ENCODE measurements at places on chromosomes 6 and 20.

DNA sequence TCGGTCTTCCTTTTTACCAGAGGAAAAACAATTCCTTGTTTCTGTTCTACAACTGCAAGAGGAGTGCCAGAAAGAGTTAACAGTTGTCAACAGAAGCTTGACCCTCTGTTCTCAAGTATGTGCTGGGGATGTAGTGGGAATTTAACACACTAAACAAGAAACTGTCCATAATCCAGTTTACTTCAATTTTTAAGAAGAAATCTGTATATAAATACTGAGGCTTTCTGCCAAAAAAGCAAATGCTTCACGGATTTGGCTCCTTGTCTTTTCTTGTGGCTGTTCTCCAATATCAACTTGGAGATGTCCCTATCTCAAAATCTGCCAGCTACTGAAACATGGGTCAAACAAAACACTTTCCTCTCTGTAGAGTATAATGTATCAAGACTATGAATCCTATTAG is 26.8 kb downstream of the REV3L start:
- DNase-seq: no peak

- no peak for DNase-seq
These were observed 24.7 kb downstream of the GLO1 start for GRCh38 chr6:38678178-38678760.

- no peak for DNase-seq
These were observed 35.3 kb upstream of the GFOD1 start for GRCh38 chr6:13522656-13523055.

DNA sequence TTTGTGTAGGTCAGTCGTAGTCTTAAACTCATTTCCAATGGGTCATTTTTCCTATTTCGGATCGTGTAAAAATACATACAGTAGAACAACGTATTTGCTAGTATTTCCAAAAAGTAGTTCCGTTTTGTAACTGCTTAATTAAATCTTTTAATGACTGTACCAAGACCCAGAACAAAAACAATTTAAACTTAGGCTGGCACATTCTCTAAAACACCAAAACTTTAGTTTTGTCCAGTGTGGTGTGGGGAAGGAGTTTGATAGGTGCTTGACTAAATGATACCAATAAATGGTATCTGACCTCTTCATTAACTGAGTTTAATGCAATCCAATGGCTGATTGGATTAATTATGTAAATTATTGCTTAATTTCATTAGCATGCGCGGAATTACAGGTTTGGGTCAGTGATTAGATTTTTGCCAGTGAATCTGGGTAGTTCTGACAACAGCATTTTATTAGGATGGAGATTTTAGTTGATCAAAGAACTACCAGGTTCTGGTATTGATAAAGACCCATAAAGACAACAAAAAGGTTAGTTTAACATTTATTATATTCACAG is 20.8 kb downstream of the OR2B2 start:
- no peak for DNase-seq

- no peak for DNase-seq
These were observed 54.4 kb upstream of the GTSF1L start for GRCh38 chr20:43781215-43781614.

DNA sequence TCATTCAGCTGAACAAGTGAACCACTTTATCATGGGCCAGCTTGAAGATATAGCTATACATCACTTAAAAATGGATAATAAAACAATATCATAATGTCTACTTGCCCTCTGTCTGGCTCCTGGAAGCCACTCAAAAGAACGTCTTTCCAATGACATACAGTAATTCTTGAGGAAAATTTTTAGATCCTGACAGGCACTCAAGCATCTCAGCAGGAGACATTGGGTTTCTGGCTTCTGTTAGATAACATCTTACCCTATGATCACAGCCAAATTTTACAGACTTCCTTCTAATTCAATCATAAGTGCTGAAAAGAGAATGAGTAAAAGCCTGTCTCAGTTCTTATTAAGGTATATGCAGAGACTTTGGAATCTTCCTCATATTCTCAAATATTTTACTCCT is 330 bp downstream of the CGA start:
- DNase-seq: no peak

DNA sequence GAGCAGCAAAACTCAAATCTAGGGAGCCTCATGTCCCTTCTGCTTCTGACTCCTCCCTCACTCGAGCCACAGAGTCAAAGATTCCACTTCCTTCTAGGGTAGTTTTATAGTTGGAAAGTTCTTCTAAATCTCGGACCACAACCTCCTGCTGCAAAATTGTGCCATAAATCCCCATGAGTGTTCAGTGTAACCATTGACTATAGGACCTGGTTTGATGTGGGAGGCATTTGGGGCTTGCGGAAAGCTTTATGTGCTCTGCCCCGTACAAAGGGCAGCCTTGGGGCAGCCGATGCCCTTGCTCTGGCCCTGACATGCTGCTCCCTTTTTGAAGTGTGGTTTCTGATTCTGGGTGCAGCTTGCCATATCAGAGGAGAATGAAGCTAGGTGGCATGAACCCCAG is 43.6 kb upstream of the IER3 start:
- no peak for DNase-seq

GRCh38 chr6:29519291-29520010 is 31.7 kb upstream of the MAS1L start:
- DNase-seq: no peak

DNA sequence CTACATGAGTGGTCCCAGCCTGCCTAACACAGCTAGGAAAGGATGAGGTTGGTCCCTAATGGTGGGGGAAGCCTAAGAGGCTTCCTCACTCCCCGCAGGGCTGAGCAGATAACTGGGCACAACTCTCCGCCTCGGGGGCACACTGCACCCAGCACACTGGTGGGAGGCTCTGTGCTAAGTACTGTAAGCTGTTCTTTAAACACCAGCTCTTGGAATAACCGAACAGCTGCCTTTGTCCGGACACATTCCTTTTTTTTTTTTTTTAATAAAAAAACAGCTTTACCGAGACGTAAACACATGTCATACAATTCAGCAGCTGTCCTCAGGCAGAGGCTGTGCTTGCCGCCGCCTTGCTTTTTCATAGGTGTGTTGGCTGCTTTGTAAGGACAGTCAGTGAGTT is 6.9 kb downstream of the PSMG4 start:
- no peak for DNase-seq

- no peak for DNase-seq
These were observed 49.5 kb upstream of the TULP4 start for GRCh38 chr6:158262755-158263154.

- no peak for DNase-seq
These were observed 6.8 kb upstream of the EPB41L1 start for GRCh38 chr20:36147690-36148089.

DNA sequence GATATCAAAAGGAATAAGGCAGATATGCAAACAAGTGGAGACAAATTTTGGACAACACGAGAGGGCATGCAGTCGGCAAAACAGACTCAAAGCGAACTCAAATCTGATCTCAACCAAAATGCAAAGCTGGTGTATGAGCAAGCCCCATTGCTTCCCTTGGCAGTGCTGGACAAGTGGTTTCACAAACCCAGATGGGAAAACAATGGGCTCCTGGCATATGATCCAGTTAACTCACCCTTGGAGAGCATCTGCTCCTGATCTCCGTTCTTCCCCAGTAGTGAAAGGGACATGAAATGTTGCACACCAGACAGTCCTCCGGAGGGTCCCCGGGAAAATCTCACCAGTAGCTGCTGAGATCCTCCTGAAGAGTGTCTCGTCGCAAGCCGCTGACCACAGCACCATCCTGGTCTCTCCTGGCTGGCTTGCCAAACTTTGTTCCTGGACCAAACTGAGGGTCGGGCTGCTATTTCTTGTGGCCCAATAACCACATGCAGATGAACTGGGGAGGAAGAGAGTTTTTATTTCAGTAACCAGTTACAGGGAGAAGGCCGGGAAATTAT is 84.3 kb upstream of the THBS2 start:
- no peak for DNase-seq

GRCh38 chr20:1536893-1537730 is 20.4 kb downstream of the SIRPD start:
- no peak for DNase-seq

DNA sequence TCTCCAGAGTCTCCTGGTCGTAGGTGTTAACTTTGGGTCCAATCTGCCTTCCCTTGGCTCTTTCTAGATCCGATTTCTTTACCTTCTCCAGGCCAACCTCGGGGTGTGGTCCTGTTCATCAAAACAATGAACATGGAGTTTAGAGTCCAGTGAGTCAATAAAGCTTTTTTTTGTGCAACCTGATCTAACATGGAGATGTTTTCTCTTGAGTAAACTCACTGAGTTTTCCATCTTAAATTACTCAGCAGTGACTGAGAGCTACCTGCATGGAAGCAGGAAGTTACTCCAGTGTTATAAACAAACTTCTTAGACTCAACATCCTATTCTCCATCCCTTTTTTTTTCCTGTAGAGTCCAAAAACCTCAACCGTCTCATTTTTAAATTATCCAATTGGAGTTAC is 14.9 kb upstream of the SLC22A1 start:
- no peak for DNase-seq

- DNase-seq: peak; percentile 36
These were observed 789 bp downstream of the CCND3 start for GRCh38 chr6:41940759-41941279.

DNA sequence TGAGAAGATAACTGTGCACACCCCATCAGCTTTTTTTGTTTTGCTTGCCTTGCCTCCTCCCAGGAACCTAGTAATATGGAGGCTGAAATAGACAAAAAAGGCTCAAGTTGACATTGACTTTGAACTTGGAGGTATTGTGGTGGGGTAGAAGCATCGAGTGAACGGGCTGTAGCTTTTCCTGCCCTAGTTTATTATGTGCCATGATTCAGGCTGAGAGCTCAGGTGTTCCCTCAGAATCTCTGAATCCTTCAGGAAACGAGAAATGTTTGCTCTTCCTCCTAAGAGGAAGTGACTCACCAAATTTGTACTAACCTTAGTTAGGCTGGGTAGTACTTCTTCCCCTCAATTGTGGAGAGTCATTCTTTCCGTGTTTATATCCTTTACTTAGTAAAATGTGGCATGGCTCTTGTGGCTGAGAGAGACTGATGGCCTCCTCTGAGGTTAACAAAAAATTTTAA is 98.8 kb downstream of the SASH1 start:
- no peak for DNase-seq

DNA sequence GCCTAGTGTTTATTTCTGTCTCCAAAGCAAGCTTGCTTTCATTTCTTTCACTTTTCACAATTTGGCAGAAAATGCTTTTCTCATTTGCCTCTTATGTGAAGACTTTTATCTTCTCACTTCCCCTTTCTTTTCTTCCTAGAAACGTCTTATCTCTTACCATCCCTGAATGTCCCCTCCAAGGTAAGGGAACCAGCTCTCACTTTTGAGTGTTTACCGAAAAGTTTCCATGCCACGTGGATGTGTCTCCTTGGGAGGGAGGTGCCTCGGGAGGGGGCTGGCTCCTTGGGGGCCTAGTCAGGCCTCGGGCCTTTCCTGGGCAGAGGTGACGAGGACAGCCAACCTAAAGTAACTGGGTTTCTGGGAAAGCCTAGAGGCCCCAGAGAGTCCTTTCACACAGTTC is 127.4 kb downstream of the CD24 start:
- DNase-seq: no peak

GRCh38 chr6:47165918-47166317 is 123.8 kb upstream of the ADGRF1 start:
- DNase-seq: no peak

- DNase-seq: no peak
These were observed 17.4 kb downstream of the COL20A1 start for GRCh38 chr20:63310265-63310991.

- no peak for DNase-seq
These were observed 164.8 kb downstream of the MRPL14 start for GRCh38 chr6:43962458-43962857.

DNA sequence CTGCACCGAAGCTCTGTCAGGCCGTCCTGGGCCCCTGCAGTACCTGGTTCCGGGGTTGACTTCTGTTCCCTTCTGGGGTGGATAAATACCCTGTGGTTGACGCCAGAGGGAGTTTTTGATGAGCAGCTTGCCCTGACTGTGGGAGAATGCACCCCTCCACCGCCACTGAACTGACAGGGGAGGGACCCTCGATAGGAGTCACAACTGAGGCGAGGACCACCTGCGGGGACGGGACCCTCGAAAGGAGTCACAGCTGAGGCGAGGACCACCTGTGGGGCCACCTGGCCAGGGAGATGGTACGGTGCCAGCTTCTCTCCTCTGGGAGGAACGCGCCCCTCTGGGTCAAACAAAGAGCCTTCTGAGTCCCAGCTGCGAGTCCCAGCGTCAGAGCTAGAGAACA is 100.1 kb upstream of the FRMD1 start:
- no peak for DNase-seq

DNA sequence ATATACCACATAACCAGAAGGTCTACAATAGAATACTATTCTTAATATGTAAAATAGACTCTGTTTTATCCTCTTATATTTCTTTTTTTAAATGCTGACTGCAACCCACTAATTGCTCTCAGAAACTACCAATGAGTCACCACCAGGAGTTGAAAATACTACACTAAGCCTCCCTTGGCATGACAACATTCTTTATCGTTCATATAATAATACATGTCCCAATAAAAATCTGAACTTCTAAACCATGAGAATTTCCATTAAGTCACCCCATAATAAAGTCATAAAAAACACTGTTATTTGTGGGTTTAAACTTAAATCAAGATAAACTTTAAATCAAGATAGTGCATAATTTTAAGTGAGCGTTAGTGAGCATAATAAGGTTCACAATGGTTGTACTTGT is 4.2 kb downstream of the HACE1 start:
- DNase-seq: no peak

GRCh38 chr20:40218316-40218969 is 470.6 kb downstream of the MAFB start:
- DNase-seq: no peak

GRCh38 chr6:138907167-138907566 is 80.9 kb downstream of the REPS1 start:
- DNase-seq: no peak

- DNase-seq: no peak
These were observed 60.5 kb downstream of the GJA10 start for GRCh38 chr6:89954721-89955148.

GRCh38 chr20:46934746-46935287 is 40.2 kb downstream of the EYA2 start:
- no peak for DNase-seq

DNA sequence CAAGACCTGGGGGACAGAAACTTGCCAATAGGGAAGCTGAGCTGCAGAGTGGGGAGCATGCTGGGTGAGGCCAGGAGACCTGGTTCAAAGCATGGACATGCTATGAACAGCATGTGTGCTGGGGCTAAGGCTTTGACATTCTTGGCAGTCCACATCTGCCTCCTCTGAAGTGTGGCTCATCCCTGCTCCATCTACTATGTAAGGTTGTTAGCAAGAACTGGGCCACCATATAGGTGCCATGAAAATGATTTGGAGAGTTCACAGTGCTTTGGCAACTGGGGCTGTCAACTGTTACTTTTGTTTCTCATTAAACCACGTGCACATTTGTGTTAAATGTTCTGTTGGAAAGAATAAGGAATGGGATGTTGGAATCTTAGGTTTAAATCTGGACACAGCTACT is 311.1 kb downstream of the CDC5L start:
- DNase-seq: no peak

All from T-helper 1 cell (primary cell).